Activated CD4-positive, alpha-beta T cell treated with anti-CD3 and anti-CD28 coated beads for 48 hours (primary cell): ENCODE measurements at places on chromosomes 13 and 19.

DNA sequence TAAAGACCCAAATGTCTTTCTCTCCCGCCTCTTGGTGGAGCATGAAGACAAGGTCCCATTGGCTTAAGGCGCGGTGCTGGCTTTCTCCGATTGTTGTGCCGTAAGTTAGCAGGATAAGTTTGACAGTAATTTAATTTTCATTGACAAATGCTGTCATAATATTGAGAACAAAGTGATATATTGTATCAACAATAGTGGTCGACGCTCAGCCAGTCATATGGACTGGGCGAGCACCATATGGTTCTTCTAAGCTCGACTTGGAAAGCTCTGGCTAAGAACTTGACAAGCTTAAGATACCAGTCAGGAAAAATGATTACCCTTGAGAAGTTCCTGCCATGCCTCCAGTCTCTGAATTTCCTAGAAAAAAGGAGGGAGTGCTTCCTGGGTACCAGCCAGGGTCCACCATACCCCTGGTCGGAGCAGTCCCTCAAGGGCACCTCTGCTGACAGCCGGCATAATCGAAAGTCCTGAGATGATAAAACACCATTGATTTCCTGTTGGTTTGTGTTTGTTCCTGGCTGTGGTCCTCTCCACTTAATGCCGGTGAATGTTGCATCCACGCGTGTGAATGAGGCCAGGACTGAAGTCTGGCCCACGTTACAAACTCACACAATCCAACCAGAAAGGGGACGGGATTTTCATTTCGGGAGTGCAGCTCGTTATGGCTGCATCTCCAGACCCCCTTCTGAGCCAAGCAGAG lies 262.1 kb downstream of the ZNF536 start:
- DNase-seq: no peak

- DNase-seq: no peak
Measured at GRCh38 chr19:30577551-30578105, 205.4 kb downstream of the ZNF536 start.

- DNase-seq: no peak
Measured at GRCh38 chr13:21823949-21824348, 153.1 kb downstream of the FGF9 start.

DNA sequence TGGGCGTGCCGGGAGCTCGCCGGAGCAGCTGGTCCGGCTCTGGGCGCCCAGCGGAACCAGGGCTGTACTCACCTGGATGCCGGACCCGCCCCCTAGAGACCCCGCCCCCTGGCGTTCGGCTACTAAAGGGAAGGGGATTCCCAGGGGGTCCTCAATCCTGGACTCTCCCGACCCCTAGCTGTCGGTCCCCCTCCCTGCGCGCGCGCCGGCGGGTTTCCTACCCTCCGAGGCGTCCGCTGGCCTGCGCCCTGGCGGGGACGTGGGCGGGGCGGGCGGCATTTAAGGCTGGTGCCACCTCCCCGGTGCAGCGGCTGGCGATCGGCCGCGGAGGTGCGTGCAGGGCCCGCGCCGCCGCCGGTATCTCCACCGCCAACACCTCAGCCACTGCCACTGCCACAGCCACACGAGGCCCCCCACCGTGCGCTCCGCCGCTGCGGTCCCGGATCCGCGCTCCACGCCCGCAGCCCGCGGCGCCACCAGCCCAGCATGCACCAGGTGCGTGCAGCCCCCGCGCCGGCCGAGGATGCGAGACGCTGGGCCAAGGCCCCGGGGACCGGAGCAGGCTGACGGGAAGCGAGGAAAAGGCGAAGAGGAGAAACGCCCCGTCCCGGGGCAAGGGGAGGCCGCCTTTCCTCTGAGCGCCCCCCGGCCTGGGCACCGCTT lies at the start of gene ATP12A:
Gene ATP12A (plus strand): TSS at position 151 of the 663 bp plus-strand sequence. CDS start 336 bp downstream, at position 487.
- DNase-seq: peak; percentile 46

- DNase-seq: no peak
Measured at GRCh38 chr13:65343898-65344663, 1886.1 kb downstream of the PCDH9 start.

GRCh38 chr19:4396949-4397783 lies 3.2 kb downstream of the SH3GL1 start:
- DNase-seq: no peak

- DNase-seq: no peak
Measured at GRCh38 chr19:15144046-15144646, 36.9 kb downstream of the SYDE1 start.

DNA sequence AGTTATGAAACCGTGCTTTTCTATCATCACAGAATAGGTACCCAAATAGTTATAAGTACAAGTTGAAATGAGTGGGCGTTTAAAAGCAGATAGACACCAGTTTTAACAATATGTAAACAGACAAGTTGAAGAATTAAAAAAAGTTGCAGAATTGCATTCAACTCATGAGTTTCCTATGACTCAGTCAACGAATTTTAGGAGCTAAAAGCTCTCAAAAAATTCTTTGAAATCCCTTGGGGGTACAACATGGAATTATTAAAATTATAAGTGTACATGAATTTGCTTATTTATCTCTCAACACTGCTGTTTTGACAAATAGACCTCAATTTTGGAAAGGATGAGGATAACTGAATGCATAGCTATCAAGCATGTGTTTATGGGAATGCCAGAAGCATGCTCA lies 693.4 kb downstream of the PCDH9 start:
- DNase-seq: no peak

DNA sequence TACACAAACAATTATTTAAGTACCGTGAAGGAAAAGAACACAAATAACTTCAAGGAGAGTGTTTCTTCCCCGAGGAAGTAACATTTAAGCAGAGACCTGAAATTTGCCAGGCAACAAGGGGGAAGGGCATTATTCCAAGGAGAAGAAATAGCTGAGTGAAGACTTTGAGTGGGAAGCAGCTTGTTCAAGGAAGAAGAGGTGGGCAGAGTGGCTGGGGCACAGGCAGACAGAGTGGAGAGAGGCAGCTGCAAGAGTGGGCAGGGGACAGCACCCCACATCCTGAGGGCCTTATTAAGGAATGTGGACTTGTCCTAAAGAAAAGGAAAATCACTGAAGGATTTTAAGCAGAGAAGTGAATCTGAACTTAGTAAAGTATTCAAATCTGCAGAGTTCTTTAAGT lies 4.7 kb upstream of the DCLK1 start:
- no peak for DNase-seq

DNA sequence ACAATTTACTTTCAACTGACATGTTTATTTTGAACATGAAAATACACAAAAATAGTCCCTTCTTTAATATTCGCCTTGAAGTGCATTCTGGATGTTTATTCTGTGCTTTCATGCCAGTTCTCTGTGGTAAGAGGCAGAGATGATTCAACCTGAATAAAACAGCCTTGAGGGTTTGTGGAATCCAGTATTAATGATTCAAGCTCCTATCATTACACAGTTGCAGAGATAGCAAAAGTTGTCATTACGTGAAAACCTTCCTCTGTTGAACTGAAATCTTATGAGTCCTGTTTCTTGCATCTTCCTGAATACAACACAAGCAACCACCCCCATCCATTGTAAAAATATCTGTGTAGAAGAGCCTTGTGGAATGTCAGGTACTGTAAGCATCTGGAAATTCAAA lies 142.3 kb upstream of the HTR2A start:
- no peak for DNase-seq

DNA sequence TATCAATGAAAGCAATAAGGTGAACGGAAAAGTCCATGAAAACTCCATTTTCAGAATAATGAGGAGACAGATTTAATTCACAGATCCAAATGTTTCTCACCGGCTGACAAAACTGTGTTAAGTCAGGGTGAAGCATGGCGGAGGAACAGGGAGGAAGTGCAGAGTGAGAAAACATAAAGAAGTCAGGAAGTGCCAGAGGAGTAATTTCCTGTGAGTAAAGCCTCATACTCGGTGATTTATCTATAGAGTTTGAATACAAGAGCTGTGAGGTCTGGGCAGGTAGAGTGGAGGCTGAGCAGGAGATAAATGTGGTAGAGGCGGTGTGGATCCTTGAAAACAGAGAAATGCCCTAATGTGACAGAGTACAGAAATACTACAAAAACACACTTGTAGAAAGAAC lies 11.4 kb downstream of the CARD8 start:
- peak; percentile 37 for DNase-seq

DNA sequence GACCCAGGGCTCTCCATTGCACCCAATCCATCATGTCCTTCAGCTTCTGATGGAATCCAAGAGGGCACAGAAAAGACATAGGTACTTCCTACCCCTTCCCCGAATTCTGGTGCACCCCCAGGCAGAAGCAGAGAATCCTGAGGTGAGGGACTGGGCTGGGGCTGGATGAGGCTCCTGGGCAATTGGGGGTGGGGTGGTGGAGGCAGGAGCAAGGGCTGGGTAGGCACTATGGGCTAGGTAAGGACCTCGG lies 2.7 kb upstream of the KCNC3 start:
- DNase-seq: no peak

DNA sequence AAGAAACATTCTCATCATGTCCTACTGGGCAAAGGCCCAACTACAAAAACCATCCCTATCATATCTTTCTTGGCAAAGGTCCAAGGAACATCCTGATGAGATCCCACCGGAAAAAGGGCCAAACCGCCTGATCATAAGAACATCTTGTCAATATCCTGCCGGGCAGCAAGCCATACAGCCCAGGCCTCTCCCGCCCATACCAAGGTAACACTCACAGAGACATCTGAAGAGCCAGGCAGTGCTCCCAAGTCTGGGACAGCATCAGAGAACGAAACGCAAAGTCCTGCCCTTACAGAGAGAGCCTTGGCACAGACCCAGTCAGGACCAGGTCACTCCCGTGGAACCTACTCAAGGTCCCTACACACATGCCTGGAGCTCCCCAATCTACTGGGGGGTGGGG lies 18.5 kb upstream of the ZNF331 start:
- no peak for DNase-seq

DNA sequence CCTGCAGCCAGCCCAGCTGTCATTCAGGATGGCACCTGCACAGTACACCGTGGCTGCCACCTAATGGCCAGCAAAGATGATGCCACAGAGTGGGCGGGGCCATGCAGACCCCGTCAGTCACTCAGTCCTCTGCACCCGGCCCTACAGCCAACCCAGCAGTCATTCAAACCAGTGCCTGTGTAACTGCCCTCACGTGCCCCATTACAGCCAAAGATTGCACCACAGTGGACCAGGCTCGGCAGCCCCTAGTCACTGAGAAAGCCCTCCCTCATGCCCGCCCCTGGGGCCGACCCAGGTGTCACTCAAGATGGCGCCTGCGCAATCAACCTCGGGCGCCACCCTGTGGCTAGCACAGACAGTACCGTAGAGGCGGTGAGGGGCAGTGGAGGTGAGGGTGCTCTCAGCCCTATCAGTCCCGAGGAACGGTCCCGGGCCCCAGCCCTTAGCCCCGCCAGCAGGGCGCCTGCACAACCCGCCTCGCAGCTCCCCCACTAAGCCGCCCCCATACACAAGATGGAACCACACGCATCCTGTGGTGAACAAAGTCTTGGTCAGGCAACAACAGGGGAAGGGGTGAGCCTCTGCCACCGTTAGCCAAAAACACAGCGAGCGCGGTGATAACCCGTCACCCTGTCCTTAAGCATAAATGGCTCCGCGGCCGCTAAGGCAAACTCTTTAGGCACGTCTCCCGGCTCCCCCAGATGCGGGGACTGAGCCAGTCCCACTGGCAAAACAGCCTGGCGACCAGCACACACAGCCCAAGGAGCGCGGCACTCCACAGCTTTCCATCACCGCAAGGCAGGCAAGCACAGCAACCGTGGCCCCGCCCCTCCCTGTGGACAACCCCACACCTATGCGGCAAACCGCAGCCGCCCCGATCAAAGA lies 2.3 kb downstream of the PEG3 start:
- DNase-seq: no peak

- no peak for DNase-seq
Measured at GRCh38 chr13:91809161-91809560, 410.7 kb downstream of the GPC5 start.

DNA sequence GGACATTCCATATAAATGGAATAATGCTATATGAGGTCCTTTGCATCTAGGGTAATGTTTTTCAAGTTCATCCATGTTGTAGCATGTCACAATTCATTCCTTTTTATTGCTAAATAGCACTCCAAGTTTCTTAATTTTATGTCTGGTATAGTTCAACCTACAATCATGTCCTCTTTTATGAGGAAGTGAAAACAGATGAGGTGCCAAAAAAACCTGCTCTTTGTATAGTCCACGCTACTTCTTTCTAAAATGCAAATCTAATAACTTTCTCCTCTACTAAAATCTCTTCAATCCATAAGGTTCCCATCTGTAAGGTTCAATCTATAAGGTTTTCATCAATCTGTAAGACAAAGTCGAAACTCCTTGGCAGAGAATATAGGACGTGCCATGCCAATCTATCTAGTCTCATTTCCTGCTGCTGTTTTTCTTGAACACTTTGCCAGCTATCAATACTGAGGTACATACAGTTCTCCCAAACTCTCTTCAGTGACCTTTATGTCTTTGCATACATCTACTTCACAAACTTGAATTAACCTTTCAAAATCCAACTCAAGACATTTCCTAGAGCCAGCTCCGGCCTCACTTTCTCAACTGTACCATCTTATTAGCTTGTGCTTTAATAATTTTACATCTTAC lies 33.7 kb downstream of the INTS6 start:
- DNase-seq: no peak

GRCh38 chr13:65746406-65746921 lies 1483.7 kb downstream of the PCDH9 start:
- DNase-seq: no peak

DNA sequence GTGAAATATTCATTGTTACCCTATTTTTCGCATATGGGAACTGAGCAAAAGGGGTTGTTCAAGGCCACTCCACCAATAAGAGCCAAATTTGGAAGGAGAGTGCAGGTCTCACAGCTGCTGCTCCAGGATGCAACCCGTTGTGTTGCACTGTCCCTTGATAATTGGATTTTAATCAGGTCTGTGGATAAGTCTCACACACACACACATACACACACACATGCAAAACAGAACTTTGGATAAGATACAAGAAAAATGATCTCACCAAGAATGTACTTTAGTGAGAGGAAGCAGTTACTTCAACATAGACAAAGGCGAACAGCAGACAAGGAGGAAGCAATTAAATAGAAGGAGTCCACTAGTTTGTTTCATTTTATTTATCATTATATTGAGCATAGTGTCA lies 127.3 kb upstream of the EDNRB start:
- no peak for DNase-seq

- no peak for DNase-seq
Measured at GRCh38 chr13:81488021-81488420, 1147.1 kb upstream of the SPRY2 start.

DNA sequence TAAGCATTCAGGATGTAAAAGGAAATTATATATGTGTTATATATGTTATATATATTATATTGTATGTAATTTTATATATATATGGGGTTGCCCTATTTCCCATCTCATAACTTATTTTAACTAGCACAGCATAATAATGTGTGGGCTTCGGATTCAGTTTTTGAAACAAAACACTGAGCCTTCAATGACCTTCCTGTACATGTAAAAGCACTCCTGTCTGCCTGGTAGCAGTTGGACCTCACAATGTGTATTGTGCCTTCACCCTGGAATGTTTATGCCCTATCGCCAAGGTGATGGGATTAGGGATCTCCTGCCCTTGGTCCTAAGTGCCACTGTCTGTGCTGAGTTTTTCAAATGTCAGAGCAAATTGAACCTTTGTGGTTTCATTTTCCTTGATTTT lies 968.8 kb downstream of the TUBA3C start:
- DNase-seq: peak; percentile 33

GRCh38 chr19:3479834-3480215 lies 500 bp downstream of the SMIM24 start:
- DNase-seq: peak; percentile 68
